ENCODE measurements at places on chromosomes 12 and 14.

GRCh38 chr12:115343601-115344000, 659.6 kb upstream of the TBX3 start:
- DNase-seq: no peak

DNA sequence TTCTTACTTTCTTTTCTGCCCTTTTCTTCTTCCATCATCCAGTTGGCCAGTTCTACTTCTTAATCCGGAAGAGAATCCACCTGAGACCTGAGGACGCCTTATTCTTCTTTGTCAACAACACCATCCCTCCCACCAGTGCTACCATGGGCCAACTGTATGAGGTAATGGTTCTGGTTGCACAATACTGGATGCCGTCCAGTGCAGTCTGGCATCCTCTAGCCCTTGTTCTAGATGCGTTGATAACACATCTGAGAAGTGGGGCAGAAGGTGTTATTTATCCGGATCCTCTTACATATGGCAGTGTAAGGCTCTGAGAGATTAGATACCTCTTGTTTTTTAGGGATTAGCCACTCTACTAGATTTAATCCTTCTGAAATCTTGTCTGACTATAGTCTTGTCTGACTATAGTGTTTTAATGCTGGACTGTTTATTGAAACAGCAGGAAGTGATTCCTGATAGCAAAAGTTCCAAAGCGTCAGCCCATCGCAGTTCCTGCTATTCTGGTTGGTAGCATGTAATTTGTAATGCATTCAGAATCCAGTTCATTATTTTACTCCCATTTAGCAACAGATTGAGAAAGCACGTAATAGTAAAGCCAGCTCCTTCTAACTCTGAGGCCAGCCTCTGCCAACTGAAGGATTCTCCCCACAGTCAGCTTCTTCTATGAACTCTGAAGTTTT, 7.9 kb downstream of the GABARAPL1 start:
- DNase-seq: no peak

DNA sequence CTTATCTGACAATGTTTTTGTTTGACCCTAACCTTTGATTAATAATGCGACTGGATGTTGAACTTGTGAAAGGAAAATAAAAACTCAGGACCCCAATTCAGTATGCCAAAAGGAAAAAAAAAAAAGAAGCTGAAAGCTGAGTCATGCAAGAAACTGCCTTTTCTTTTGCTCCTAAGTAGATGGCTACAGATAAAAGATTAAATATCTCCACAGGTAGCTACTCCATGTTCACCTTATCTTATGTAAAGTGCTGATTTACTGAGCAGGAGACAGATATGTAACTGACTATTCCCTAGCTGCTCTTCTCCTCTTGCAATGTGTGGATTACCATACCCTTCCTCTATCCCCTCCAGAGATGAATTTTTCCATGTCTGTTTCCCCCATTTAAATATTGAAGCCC, 30.8 kb upstream of the TCL1B start:
- DNase-seq: no peak

DNA sequence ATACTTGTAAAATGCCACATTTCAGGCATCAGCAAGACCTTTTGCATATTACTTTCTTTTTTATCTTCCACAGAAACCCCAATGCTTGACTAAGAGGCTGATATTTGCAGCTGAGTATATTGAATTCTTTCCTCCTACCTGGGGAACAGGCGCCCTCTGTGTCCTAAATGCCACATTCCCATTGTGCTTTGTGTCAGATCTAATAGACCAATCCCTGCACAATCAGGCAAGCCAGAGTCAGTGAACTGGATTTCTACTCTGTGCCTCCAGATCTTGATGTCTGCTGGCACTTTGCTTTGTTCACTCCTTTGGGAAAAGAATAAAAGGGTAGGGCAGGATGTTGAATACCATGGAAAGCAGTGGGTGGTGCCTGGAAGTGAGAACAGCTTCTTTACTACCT, 22.4 kb upstream of the TAS2R42 start:
- no peak for DNase-seq

DNA sequence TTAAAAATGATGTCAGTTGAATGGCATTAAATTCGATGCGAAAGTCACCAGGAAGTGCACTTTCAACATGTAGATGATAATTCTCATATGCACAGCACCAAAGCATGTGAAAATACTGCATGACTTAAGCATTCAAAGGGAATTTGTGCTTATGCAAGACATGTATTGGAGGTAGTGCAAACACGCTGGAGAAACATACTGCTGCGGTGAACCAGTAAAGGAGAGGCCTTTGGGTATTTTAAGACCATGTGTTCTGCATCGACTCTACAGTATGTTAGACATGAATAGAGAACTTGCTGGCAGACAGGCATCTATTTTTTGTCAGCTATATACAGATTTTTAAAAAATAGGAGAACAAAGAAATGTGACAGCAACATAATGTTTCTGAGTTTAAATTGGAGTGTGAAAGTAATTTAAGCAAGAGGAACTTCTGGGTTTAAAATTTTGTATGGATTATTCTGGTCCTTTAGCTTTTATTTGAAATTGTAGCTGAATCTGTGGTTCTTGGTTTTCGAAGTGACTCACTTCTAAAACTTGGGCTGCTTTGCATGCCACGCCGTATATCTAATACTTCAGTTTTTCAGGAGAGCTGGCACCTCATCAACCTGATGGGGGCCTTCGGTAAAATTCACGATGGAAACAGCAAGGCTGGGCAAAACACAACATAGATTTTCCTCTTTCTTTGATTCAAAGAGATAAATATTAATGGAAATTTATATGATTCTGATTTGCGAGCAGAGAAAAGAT, 408.7 kb downstream of the APAF1 start:
- no peak for DNase-seq

GRCh38 chr12:10366875-10367274, 23.0 kb downstream of the KLRK1 start:
- DNase-seq: no peak

- DNase-seq: no peak
Observed at GRCh38 chr12:109016978-109017377, 3.9 kb downstream of the SVOP start.

DNA sequence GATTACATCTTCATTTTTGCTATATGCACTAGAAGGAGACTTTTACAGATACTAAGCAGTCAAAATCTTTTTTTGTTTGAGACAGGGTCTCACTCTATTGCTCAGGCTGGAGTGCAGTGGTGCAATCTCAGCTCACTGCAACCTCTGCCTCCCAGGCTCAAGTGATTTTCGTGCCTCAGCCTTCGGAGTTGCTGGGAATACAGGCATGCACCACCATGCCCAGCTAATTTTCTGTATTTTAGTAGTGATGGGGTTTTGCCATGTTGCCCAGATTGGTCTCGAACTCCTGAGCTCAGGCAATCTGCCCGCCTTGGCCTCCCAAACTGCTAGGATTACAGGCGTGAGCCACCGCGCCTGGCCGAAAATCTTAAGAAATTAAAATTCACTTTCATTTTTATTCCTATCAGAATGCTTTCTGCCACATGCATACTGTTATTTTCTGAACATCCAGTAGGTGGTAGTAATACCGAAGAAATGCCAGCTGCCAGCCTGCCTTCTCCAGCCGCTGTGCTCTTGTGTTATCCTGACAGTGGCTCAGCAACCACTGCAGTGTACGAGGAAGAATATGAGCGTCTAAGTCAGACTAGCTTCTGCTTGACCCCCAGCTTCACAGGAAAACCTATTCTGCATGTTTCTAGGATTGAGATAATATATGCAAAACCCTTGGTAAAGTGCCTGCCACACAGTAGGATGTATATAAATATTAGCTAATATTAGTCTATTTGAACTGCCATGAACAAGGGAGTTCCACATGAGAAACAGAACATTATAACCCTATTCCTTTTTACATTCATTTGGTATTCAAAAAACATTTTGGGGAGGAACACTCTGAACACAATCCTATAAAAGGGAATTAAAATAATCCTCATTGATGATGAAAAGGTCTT, 54.2 kb downstream of the RPAP3 start:
- DNase-seq: peak; percentile 60

All from hematopoietic multipotent progenitor cell treated with erythropoietin and hydrocortisone succinate and interleukin-3 and kit ligand, for 17 days (in vitro differentiated cells).